ENCODE measurements at places on chromosomes 16 and 17.

GRCh38 chr17:12730931-12731521 is 58.3 kb upstream of the ARHGAP44 start:
- DNase-seq: no peak

DNA sequence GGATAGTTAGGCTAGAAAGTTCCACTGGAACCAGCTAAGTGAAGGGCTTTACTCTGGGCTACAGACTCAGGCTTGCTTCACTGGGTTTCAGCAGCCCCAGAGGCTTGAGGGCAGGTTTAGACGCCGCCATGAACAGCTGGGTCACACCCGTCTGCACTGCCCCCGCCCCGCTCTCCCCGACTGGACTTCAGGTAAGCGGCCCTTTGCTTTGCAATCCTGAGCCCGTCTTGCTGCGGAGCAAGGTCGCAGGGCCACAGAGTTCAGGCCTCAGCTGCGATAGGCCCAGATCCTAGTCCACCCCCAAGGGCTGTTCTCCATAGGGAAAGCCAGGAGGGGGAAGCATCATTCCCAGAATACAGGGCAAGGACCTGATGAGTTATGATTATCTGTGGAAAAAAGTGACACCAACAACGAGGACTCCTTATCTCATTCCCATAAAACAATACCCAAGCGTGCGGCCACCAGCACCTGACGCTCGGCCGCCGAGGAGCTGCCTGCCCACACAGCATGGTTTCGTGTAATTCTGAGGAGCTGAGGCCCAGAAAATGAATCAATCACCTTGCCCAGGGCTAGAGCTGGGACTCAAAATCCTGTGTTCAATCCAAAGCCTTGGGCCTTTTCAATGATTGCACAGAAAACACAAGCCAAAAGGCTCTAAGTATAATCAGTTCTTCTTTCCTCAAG is 20.4 kb downstream of the MEAK7 start:
- no peak for DNase-seq

DNA sequence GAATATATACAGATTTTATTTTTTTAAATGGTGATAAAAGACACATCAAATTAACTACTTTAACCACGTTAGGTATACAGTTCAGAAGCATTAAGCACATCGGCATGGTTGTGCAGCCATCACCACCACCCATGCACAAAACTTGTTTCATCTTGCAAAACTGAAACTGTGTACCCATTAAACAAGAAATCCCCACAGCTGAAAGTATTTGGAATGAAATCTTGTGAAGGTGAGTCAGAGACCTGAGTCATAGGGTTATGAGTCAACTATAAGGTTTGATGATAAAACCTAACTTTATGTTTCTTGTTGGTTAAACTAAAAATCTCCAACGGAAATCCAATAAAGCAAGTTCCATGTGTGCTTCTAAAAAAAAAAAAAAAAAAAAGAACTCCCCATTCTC is 561.6 kb upstream of the PSMD7 start:
- no peak for DNase-seq

DNA sequence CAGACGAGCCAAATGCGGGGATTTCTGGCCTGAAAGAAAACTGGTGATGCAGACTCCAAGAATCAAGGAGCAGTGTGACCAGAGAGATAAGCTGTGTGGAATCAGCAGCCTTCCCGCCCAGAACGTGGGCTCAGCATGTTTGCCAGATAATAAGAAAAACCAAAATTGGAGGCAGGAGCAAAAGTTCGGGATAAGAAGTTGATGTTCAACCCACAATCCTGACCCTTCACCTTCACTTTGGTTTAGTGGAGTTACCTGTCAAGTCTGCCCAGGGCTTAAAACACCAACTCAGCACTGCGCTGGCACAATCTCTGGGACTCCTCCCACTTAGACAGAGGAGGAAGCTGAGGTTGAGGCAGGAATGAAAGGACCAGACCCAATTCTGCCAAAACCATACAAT is 3.1 kb downstream of the SLC43A2 start:
- no peak for DNase-seq

- DNase-seq: no peak
Observed at GRCh38 chr16:1379304-1380076, 27.8 kb downstream of the GNPTG start.

- DNase-seq: no peak
Observed at GRCh38 chr17:43309505-43310332, 75.9 kb upstream of the RNU2-1 start.

DNA sequence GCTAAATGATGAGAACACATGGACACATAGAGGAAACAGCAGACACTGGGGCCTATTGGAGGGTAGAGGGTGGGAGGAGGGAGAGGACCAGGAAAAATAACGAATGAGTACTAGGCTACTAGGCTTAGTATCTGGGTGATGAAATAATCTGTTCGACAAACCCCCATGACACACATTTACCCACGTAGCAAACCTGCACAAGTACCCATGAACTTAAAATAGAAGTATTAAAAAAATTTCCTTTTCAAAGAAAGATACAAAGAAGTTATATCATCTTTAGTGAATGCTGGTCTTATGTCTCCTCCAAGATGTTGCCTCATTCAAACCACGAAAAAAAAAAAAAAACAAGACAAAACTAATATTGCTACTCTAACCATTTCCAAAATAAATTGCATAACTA is 31.7 kb downstream of the MBTD1 start:
- DNase-seq: no peak

GRCh38 chr17:42682722-42683403 is 532 bp downstream of the CNTNAP1 start:
- no peak for DNase-seq

GRCh38 chr16:57730771-57731730 is 4.5 kb upstream of the KATNB1 start:
- DNase-seq: no peak

- no peak for DNase-seq
Observed at GRCh38 chr16:55955424-55955823, 80.3 kb upstream of the CES5A start.

DNA sequence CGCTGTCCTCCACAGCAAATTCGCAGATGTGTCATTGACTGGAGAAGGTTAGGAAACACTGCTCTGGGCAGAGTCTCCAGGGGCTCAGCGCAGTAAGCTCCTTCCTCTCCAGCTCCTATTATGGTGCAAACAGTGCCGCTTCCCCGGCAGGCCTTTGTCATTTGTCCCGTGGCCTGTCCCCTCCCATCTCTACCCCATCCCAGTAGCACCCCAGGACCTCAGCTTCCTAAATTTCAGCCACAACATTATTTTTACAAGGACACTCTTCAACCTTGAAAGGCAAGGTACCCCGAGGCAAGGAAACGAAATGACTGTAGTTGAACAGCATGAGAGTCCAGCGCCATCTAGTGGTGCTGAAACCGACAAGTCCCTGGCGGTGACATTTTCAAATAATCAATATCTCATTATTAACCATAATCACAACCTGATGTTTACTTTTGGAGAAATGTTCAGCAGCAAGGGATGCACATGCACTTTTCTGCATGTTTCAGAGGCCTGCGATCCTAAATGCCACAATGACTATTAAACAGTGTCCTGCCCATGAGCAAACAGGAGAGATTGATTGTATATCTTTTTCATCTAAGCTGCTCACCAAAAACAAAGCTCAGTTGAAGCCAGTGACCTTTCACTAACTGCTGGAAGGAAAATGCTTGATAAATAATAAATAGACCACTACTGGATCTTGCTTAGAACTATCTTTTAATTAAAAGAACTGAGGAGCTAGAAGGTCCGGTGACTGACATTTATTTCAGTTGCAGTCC is 16.5 kb downstream of the MRPS23 start:
- no peak for DNase-seq

All from esophagus squamous epithelium (tissue), 5 donors.